ENCODE measurements at places on chromosomes 13 and 19.

DNA sequence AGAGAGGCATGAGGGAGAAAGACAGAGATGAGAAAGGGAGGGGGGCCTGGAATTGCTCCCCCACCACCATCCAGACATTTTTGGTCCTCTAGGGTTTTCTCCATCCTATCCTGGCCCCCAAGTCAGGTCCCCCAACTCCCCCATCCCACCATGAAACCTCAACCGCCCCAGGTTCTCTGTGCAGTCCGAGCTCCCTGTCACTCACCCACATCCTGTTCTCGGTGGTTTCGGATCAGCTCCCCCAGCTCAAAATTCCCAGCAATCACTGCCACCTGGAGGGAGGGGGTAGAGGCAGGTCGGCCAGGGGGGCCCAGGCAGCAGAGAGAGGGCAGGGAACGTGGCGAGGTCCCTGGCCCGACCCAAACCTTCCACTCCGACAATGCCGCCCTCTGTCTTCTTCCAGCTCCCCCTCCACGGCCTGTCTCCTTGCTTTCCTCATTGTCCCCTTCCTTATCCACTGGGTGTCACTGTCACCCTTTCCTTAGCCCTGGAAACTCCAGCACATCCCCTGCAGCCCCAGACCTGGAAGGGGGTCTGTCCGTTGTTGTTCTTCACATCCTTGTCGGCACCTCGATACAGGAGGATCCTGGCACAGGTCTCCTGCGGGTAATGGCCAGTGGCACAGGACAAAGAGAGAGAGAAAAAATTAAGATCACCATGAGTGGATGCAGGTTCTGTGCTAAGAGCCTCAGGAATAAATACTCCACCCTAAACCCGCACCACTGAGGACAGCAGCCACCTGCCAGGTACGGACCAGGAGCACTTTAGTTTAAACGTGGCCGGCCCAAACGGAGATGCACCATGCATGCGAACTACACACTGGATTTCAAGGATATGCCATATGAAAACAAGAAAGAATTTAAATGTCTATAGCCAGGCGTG, 15.4 kb downstream of the SHANK1 start:
- no peak for DNase-seq

DNA sequence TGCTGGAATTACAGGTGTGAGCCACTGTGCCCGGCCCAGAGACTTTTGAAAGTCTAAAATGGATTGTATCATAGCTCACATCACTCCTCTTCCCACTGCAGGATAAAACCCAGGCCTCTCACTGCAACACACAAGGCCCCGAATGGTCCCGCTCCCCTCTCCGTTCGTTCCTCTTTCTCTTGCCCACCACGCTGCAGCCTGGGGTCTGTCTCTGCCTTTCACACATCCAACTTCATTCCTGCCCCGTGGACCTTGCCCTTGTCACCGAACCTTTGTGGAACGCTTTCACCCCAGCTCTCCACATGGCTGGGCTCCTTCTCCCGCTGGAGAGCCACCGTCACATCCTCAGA, 42.6 kb downstream of the NFIC start:
- DNase-seq: no peak

GRCh38 chr19:3369337-3370213, 3.2 kb downstream of the NFIC start:
- DNase-seq: peak; percentile 64

GRCh38 chr13:84823528-84823927, 941.3 kb upstream of the SLITRK1 start:
- no peak for DNase-seq

GRCh38 chr19:3034656-3035541, 5.8 kb upstream of the TLE2 start:
- no peak for DNase-seq

DNA sequence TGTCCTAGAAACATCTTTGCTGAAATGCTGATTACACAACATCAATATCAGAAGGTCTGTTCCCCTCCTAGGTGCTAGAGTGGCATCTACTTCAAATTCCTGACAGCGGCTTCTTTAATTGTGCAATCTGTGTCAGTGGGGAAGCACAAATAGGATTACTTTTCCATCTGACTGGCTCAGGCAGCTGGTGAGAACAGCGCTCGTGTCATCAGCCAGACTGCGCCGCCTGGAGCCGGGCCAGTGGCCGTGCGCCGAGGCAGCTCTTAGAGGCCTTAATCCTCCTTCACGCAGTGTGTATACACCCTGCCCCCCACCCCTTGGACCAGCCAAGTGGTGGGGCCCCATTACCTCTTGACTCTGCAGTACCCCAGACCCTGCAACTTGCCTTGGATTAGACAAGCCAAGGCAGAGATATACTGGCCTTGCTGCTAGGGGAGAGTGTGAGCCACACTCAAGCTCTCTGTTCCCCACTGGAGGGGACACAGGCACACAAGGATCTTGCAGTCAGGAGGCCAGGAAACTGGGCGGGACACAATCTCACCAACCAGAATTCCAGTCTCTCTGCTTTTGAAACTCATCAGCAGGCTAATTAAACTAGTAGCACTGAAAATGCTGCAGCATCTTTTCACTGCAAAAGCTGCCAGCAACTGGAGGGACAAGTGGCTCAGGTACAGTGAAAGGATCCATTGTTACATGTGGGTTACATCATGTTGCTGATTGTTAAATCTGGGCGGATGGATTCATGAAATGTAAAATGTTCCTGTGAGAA, 48.9 kb upstream of the EPHX3 start:
- DNase-seq: no peak

DNA sequence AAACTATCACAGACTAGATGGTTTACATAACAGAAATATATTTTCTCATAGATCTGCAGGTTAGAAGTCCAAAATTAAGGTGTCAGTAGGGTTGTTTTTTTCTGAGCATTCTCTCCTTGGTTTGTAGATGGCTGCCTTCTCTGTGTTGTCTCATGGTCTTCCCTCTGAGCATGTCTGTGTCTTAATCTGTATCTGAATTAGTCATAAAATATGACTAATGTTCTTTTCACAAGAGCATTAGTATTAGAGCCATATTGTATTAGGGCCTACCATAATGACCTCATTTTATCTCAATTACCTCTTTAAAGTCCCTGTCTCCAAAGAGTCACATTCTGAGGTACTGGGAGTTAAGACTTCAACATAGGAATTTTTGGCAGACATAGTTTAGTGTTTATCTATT, 77.2 kb upstream of the OBI1 start:
- no peak for DNase-seq

- no peak for DNase-seq
These were observed 18.7 kb downstream of the MIPEP start for GRCh38 chr13:23870356-23871140.

DNA sequence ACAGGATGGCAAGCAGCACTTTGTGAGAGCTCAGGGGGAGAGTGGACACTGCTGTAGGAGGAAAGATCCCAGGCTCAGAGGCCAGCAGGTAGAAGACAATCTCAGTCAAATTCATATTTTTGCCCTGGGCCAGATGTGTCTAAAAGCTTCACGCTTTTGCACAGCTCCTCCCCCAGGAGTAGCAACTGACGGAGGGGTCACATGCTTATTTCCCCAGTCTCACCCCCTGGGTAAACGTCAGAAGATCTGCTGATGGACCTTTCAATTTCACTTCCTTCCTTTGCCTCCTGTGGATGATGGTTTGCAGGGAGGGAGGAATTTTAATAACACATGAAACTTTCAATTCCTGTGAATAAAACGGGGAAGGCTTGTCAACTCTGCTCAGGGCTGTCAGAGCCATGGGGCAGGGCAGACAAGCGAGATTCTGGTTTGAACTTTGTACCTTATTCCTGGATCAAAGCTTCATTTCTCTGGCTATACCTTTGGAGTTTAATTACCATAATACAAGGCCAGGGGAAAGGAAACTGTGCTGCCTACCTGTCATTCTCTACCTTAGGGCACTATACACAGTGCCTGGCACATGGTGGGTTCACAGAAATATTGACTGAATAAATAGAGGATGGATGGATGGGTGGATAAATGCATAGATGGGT, 41.0 kb downstream of the POU4F1 start:
- no peak for DNase-seq

DNA sequence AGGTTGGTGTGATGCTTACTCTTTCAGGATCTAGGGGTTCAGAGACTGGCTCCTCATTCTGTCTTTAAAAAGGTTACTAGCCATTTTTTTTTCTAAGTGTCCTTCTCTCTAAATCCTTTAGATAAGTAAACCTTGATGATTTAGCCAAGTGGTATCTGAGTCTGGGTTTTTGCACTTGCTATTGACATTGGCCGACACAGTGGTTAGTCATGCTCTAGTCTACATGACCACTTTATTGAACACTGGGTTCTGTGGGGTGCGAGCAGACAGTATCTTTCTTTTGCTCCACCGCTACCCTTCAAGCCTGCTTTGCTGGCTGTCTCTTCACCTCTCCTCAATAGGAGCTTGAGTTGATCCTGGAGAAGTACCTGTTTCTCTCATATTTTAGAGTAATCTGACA, 6.2 kb upstream of the NUP58 start:
- DNase-seq: no peak

DNA sequence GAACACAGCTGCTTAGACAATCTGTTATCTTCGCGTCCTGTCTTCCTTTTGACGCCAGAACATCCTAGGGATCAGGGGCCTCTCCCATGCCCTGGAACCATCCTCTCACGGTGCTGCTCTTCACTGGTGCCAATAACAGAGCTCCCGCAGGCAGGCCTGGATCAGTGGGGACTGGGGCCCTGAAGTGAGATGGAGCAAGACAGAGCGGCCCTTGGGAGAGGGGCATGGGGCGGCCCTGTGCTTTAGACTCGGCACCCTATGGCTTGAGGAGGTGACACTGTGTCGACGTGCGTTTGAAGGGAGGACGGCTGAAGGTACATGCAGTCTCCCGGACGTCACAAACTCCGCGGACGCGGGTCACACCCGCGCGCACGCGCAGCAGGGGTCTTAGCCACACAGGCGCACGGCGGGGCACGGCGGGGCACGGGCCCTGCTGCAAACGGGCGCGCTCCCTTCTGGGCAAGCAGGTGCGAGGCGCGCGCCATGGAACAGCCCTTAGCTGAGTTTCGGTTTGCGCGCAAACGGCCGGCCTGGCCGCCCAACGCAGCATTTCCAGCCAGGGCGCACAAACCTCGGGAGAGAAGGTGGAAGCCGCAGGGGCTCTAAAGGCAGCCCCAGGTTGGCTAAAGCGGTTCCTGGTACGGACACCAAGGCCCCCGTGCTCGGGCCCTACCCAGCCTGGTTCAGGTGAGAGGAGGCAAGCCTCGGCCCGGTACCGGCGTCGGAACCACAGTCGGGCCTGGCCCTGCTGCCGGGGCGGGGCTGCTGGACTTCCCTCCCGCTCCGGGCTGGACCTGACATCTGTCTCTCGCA, 16.5 kb upstream of the RNF17 start:
- no peak for DNase-seq

DNA sequence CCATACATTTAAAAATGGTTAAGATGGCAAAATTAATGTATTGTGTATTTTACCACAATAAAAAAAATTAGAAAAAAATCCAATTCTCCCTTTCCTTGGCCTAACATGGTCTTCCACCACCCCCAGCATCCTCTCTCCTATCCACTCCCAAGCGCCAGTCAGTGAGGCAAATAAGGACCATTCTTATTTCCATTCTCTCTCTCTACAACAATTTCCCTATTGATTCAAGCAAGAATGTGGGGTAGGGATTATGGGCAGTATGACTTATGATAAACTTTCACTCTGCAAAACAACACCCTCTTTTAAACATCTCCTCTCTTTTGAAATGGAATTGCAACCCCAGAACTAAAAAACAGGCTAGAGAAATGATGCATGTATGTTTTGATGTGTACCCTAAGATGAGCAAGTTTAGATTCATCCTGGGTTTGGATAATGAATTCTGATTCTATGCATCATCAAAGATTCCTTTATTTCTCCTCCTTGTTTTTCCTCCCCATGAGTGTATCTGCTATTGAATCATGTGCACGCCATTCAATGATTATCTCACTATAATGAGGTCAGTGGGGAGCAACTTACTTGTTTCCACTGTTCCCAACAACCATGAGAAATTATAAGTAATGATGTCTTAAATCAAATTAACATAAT, 3.5 kb downstream of the STARD13 start:
- DNase-seq: no peak

DNA sequence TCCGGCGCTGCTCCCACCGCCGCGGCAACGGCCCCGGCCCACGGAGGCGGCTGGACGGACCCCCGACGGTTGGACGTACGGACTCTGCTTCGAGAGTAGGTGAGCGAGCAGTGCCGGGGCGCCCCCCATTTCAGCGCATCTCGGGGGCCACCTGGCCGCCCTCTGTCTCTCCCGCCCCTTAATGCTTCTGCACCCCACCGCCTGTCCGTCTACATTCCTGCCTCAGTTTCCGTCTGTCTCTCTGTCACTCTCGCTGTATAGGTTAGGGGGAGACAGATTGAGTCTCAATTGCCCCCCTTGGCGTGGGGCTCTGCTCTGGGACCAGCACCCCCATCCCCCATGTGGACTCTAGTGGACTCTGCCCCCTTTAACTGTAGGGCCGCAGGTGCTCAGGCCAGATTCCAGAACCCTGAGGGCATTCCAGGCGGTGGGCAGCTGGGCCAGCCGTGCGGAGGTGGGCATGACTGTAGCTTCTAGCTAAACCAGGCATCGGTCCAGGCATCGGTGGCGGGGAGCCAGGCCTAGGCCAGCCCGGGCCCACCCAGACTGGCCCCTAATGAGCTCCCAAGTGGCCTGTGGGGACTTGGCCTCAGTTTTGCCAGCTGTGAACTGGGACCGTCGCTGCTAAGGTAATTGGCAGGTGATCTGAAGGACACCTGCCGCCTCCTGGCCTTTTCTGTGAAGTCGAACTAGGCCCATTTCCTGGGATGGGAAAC, 373 bp downstream of the TNFAIP8L1 start:
- DNase-seq: peak; percentile 45

DNA sequence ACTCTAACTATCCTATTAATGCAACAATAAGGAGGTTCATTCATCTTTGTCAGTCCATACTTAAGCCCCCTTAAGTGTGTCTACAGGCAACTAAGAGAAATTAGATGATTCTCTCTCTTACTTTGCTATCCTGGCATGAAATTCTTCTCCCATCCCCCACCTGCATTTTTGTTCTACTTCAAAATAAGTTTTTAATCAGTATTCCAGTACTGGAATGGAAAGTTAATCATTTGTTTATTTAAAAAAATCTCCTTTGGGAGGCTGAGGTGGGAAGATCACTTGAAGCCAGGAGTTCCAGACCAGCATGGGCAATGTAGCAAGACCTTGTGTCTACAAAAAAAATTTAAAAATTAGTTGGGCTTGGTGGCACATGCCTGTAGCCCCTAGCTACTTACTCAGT, 222.1 kb downstream of the MZT1 start:
- no peak for DNase-seq

- no peak for DNase-seq
These were observed 9.9 kb downstream of the APOC1 start for GRCh38 chr19:44924243-44924725.

DNA sequence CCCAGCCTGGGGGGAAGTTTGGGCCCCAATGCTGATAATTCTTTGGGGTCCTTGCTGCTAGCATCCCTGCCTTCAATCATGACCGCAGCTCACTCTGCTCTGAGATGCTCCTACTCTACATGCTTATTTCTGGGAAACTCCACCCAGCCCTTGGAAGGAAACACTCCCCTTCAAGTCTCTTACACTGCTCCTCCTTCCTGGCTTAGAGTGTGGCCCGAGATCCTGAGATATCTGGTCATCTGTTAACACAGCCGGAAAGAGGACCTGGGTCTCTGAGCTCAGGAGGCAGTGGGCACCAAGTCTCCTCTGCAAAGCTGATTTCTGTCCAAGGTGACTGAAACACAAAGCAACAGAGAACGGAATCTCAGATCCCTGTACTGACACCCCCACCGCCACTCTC, 33.0 kb downstream of the CYP4F2 start:
- no peak for DNase-seq

GRCh38 chr13:113607889-113608635, 23.5 kb downstream of the TFDP1 start:
- no peak for DNase-seq

All from GM10248 (cell line).